ENCODE measurements at places on chromosomes 3 and 15.

GRCh38 chr15:96966554-96966953, 636.1 kb downstream of the NR2F2 start:
- DNase-seq, result no peak

GRCh38 chr3:189999718-190000117, 121.0 kb downstream of the P3H2 start:
- DNase-seq, result no peak

GRCh38 chr3:103337179-103337845, 902.5 kb downstream of the ZPLD1 start:
- no peak for DNase-seq

DNA sequence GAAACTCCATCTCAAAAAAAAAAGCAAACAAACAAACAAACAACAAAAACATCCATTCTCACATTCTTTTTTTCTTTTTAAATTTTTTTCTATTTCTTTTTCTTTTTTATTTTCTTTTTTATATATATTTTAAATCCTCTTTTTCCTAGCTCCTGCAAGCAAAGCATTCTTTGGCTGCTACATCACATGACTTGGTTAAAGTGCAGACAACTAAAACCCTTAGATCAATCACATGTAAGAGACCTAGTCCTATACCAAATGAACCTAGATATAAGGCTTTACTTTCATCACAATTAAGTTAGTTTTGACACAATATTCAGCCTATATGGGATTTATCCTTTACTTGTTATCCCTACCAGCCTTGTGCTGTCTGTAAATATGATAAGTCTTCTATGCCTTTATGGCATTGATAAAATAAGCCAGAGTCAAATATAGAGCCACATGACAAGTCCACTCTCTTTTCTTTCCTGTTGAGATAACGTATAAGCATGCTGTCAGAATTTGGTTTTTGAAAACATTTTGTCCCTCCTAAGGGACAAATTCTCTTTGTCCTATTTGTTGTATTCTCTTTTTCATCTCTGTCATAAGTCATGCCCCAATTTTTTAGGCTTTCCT, 11.3 kb downstream of the UBR1 start:
- no peak for DNase-seq

- no peak for DNase-seq
Observed at GRCh38 chr15:58268746-58269267, 130.6 kb downstream of the AQP9 start.

GRCh38 chr3:57060089-57060821, at the start of gene SPATA12:
Gene SPATA12, plus strand, starts transcription at chr3:57060664. Its CDS starts 13,031 bp downstream, at chr3:57073695.
- no peak for DNase-seq

GRCh38 chr15:84598250-84598649, 2.6 kb upstream of the ZSCAN2 start:
- no peak for DNase-seq

- peak; percentile 92 for DNase-seq
Observed at GRCh38 chr3:125129512-125129997, 73.8 kb upstream of the HEG1 start.

- DNase-seq, result no peak
Observed at GRCh38 chr3:100400419-100400779, 490 bp downstream of the TOMM70 start.

GRCh38 chr15:81155375-81156218, 21.5 kb downstream of the CFAP161 start:
- peak; percentile 47 for DNase-seq

DNA sequence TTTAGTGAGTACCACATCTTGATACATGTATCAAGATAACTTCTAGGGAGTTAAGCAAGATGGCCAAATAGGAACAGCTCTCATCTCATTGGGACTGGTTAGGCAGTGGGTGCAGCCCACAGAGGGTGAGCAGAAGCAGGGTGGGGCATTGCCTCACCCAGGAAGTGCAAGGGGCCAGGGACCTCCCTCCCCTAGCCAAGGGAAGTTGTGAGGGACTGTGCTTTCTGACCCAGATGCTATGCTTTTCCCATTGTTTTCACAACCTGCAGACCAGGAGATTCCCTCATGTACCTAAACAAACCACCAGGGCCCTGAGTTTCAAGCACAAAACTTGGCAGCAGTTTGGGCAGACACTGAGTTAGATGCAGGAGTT, 665.0 kb upstream of the CBLB start:
- DNase-seq, result no peak

DNA sequence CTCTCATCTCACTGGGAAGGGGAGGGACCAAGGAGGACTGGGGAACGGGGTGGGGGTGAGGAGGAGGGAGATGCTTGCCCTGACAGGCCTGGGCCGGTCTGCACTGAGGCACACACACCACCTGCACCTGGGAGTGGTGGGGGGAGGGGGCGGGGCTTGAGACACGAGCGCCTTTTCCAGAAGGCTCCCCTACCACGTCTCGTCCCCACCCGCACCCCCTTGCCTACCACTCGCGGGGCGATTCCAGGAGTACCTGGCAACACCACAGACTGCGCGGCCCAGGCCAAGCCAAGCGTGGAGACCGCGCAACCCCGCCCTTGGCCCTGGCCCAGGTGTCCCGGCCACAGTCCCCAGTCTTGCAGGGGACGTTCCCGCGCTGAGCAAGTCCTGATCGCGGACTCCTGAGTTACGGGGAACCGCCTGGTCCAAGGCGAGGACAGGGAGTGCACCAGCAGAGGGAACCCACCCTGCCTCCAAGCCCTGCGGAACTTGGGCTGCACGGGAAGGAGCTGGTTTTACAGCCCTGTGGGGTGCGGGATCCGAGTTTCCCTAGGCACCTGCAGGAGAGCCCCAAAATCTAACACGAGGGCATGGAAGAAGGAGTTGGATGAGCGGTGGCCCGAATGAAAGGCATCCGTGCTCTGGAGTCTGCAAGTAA, 68.1 kb upstream of the SH3GL3 start:
- no peak for DNase-seq

- DNase-seq, result no peak
Observed at GRCh38 chr15:66743703-66744536, 41.9 kb downstream of the SMAD6 start.

GRCh38 chr3:196135693-196136639, 54.1 kb upstream of the TFRC start:
- no peak for DNase-seq
